Stimulated activated CD8-positive, alpha-beta memory T cell treated with anti-CD3 and anti-CD28 coated beads, Interleukin-15, amount 100 ng/mL, for 4 hours (primary cell): ENCODE measurements at places on chromosomes 3 and 15.
A peak's percentile ranks its signal among the peaks of the same experiment; 100 is the strongest.

GRCh38 chr3:129507181-129507831 is 21.1 kb upstream of the RHO start:
- DNase-seq: no peak

DNA sequence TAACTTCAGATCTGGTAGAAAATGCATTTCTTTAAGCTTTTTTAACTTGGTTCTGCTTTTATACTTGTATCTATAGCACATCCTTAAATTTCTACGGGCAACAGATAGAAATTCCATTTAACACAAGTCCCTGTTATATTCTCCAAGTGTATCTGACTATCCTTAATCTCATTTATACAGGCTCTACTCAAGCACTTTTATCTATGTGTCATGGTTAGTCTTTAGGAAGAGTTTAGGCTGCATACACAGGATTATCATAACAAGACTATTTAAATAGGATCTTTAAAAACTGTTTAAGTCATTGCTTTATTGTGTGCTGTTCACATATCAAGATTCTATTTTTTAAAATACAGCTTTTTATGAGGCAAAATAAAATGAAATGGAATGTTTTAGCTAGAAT is 52.7 kb downstream of the SETD5 start:
- no peak for DNase-seq

GRCh38 chr3:61701011-61701410 is 139.6 kb downstream of the PTPRG start:
- DNase-seq: no peak

GRCh38 chr15:77574521-77575202 is 58.0 kb downstream of the LINGO1 start:
- DNase-seq: no peak

DNA sequence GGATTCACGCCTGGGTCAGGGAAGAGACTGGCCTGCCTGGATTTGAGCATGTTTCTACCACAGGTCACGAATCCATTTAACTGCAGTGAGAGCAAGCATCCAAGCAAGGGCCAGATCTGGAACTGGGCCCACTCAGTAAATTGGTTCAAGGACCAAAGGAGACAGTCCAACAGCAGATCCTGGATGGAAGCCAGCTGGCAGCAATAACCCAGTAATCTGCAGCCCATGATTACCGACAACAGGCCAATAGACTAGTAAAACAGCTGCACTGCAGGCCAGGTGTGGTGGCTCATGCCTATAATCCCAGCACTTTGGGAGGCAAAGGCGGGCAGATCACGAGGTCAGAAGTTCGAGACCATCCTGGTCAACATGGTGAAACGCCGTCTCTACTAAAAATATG is 11.8 kb downstream of the SAMD7 start:
- DNase-seq: no peak

DNA sequence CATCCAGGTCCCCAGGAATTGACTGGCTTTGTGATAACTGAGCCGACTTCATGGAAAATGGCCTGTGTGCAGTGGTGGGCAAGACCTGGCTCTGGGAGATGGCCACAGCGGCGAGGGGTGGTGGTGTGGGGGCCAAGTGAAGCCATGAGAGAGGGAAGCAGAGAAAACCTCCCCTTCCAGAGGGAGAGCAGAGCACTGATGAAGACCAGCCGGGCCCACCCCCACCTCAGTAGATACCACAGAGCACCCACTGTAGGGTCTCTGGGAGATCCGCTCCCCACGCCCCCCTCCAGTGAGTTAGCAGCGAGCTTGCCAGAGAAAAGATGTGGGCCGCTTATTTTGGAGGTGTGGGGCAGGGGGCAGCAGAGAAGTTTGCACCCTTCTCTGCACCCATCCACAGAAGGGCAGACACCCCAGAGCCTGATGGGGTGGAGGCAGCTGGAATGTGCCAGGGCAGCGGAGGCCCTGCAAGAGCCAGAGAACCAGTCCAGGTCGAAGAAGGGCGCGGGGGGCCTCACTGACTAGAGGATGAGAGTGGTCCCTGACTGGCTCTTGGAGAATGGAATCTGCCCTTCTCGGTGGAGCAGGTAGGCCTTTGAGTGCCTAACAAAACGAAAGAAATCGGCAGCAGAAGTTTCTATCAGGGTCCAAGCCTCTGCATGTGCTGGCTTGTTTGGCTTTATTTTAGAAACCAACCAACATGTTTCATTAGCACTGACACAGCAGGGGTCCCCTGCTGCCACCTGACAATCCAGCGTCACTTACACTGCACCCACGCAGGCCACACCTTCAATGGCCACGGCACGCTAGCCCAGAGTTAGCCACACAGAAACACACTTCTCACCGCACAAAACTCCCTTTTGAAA is 28.3 kb downstream of the MELTF start:
- no peak for DNase-seq

DNA sequence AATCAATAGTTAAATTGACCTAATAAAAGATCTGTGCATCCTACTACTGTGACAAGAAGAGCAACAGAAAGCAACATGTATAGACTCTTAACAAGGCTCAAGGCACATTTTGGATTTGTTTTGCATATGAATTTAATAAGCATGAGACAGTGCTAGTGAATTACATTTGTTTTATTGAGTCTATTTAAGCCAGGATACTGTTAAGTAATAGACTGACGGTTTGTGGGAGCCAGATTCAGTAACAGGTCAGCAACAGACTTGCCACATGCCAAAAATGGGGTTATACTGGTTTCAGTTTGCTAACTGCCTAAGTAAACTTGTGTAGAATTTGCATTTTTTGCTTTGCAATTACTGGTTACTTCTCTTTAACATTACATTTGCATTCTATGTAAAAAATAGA is 54.0 kb downstream of the MBNL1 start:
- DNase-seq: no peak

DNA sequence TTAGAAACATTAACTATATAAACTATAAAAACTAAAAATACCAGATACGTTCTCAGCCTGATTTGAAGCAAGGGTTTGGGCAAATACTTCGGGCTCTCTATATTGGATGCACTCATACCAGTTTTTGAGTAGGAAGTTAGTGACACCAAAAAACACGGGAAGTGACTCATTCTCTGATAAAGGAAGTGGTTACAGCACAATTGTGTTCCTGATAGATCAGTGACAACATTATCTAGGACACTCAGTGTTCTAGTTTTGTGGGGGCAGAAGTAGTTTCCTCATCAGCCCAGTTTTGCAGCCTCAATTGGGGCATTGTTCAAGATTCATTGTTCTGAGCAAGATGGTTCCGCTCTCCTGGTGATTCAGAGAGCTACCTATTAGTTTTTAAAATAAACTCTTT is 469.6 kb upstream of the DPPA4 start:
- DNase-seq: peak; percentile 23

- peak; percentile 46 for DNase-seq
Observed at GRCh38 chr15:78034495-78035191, 42.9 kb downstream of the TBC1D2B start.

- no peak for DNase-seq
Observed at GRCh38 chr3:188217011-188217463, 63.1 kb downstream of the LPP start.

DNA sequence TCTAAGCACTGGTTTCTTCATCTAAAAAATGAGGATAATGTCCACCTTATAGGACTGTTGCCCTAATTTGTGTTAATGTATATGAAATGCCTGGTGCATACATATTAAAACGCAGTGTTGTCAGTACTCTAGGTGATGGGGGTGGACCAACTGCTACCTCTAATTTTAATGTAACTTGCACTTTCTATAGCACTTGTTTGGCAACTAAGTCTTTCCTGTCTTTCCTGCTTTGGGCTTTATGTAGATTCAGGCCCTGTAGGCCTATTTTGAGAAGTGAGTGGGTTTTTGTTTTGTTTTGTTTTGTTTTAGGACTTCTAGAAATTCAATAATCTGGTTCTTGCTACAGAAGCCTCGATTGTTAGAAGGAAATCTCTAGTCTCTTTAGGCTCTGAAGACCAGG is 21.2 kb downstream of the SLC7A14 start:
- DNase-seq: no peak

GRCh38 chr15:45641999-45642932 is 7.4 kb downstream of the SQOR start:
- no peak for DNase-seq

- DNase-seq: no peak
Observed at GRCh38 chr3:10041034-10041433, 14.8 kb downstream of the FANCD2 start.

DNA sequence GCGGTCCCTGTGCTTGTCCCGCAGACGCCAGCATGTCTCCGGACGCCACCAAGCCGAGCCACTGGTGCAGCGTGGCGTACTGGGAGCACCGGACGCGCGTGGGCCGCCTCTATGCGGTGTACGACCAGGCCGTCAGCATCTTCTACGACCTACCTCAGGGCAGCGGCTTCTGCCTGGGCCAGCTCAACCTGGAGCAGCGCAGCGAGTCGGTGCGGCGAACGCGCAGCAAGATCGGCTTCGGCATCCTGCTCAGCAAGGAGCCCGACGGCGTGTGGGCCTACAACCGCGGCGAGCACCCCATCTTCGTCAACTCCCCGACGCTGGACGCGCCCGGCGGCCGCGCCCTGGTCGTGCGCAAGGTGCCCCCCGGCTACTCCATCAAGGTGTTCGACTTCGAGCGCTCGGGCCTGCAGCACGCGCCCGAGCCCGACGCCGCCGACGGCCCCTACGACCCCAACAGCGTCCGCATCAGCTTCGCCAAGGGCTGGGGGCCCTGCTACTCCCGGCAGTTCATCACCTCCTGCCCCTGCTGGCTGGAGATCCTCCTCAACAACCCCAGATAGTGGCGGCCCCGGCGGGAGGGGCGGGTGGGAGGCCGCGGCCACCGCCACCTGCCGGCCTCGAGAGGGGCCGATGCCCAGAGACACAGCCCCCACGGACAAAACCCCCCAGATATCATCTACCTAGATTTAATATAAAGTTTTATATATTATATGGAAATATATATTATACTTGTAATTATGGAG is 79.1 kb downstream of the SMAD6 start:
- DNase-seq: no peak

DNA sequence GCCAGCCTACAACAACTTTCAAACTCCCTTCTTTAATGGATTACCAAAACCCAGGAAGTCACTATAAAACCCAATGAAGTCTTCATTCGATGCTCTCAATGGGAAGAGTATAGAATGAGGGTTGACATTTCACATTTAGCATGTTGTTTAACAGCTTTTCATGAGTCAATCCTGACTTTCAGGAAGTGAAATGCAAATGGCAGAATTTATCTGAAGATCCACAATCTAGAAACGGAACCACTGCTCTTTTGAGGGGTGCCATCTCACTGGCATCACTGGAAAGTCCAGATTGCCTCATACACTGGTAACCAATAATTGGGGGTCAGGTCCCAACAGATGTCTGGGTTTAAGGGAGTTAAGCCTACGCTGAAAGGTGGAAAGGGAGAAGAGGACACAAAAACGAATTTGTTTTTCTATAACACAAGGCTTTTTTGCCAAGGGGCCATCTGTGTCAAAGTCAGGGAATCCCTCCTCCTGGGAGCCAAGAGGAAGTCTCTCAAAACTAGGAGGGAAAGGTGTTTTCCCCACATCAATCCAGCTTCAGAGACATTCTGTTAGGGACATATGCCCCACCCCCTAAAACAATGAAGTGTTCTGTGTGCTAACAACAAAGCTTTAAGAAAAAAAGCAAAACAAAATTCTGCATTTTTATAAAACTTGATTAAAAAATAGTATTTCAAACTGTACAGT is 12.0 kb upstream of the ATP1B3 start:
- DNase-seq: no peak

GRCh38 chr15:38514601-38515000 is 50.0 kb downstream of the RASGRP1 start:
- no peak for DNase-seq

GRCh38 chr3:69747511-69748258 is 8.4 kb downstream of the MITF start:
- DNase-seq: no peak

DNA sequence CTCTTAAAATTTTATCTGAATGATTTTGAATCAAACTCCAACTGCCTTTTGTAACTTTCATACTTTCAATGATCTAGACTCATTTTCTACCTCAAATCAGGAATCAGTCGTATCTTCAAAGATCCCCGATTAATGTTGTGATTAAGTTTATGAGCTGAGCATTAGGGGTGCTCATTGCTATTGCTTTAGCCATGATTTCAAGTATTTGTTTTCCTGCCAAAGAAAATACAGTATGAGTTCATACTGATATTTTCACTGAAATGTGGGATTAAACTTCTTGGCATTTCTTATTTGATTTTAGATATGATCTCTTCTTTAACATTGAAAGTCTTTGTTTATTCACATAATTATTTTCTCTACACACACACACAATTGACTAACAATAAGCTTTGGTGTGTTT is 785.6 kb downstream of the NTRK3 start:
- no peak for DNase-seq

GRCh38 chr15:71651750-71652186 is 158.6 kb upstream of the NR2E3 start:
- DNase-seq: no peak

- no peak for DNase-seq
Observed at GRCh38 chr3:154979331-154979730, 100.8 kb upstream of the MME start.

DNA sequence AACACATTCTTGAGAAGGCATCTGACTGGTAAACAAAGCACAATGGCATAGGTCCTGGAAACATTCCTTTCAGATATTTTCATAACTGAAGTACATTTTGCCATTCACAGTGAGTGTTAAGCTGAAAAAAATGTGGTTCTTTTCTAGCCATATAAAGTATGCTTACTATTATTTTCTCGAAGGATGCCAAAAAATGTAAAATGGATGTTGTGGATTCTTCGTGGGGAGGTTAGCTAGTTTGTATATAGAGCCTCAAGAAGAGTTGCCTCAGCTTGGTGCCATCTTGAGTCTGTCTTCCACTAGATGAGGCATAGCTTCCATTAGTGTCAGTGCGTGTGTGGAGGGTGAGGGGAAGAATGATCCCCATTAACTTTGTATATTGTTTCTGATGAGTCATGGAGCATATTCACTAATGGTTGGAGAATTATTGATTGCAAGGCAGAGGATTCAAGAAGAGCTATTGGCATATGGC is 4.1 kb downstream of the MBNL1 start:
- peak; percentile 45 for DNase-seq

DNA sequence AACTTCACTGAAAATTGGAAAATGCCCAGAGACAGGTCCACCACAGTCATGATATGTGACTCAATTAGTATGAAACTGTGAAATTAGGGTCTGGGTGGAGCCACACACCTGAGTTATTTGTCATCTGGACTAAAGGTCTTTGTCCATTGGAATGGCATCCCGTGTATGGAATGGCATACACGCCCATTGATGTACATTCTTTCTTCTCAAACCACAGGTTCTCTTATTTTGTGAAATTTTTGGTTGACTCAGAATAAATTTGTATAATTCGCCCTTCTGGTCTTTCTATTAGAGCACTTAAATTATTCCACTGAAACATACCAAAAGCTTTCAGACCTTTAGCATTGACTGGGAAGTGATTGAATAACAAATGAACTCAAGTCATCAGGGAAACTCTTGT is 66.8 kb upstream of the UBE2E1 start:
- no peak for DNase-seq

GRCh38 chr3:52529376-52530333 is 4.0 kb downstream of the NT5DC2 start:
- no peak for DNase-seq

GRCh38 chr15:90337256-90337655 is 14.8 kb upstream of the ZNF774 start:
- DNase-seq: no peak

GRCh38 chr3:63228677-63229076 is 49.4 kb upstream of the SYNPR start:
- no peak for DNase-seq

- DNase-seq: no peak
Observed at GRCh38 chr3:55309336-55309735, 177.8 kb downstream of the WNT5A start.
